A673 (cell line): ENCODE measurements at places on chromosomes 16 and 17. TPM values are rescaled to one million over a fixed set of nuclear protein-coding genes. Genes with fewer than 3 reads are reported as not detected.

DNA sequence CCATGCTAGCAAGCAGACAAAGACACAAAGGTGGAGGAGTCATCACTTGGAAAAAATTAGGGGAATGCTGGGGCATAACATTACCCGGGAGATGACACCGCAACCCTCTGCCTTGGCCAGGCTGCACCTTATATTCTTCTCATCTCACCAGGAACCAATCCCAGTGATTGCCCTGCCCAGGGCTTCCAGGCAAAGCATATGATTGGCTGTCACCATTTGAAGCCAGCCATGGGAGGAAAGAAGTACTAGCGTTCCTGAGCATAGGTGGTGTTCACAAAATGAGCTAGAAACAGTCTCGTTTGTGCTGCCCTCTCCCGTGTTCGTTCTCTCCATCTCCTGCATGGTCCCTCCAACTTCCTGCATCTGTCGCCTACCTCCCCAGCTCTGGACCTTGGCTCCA is 29.6 kb downstream of the TEKT5 start:
- no peak for DNase-seq
- no peak overlapping the region for H3K4me3 ChIP-seq
- no peaks in the 10 kb centered on the region for H3K36me3 ChIP-seq
- no peaks in the 10 kb centered on the region for H3K4me1 ChIP-seq

GRCh38 chr17:48148029-48148770 is 40.6 kb downstream of the SNX11 start:
- no peak overlapping the region for H3K27ac ChIP-seq
- H3K4me3 ChIP-seq: no peak overlapping the region
- H3K36me3 ChIP-seq: no peaks in the 10 kb centered on the region
- H3K27me3 ChIP-seq: no peaks in the 10 kb centered on the region

GRCh38 chr17:79864147-79864546 is 24.9 kb upstream of the CBX4 start:
- no peak for DNase-seq
- H3K4me3 ChIP-seq: no peak overlapping the region
- H3K4me1 ChIP-seq: no peaks in the 10 kb centered on the region

DNA sequence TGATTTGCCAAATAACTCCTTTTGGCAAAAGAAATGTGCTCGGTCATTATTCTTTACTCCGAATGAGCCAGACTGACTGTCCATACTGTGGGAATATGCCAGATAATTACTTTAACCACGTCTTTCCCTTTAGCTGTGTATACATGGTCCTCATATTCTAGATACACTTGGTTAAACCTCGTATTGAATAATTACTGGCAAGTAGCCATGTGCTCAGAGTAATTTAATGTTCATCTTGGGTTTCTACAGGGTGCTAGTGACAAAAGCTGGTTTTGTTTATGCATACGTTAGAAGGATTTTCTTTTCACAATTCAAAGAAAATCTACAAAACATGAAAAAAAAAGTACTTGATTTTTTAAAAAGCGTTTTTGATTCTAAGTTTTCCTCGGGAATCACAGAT is 540.3 kb downstream of the KCNJ2 start:
- H3K27me3 ChIP-seq: no peaks in the 10 kb centered on the region
- H3K4me1 ChIP-seq: no peaks in the 10 kb centered on the region
- no peak overlapping the region for H3K27ac ChIP-seq
- H3K4me3 ChIP-seq: no peak overlapping the region
- DNase-seq: no peak
- H3K36me3 ChIP-seq: no peaks in the 10 kb centered on the region

DNA sequence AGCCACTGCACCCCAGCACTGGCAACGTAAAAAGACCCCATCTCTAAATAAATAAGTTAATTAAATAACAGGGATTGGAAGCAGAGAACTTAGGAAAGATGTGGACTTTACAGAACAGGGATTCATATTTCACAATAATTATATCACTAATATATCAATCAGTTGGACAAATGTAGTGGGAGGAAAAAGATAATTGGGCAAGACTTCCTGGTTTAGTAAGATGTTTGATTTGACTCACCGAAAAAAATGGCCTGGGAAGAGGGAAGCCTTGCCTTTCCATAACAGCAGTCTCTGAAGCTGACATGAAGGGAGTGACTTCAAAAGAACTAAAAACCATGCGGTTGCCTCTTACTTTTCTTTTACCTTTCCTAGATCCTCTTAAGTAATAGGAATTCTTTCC is 15.2 kb upstream of the C17orf78 start:
- no peaks in the 10 kb centered on the region for H3K36me3 ChIP-seq
- no peak for DNase-seq
- no peak overlapping the region for H3K27ac ChIP-seq
- H3K27me3 ChIP-seq: no peaks in the 10 kb centered on the region

- no peak for DNase-seq
- H3K4me3 ChIP-seq: no peak overlapping the region
- peaks cover 5% of the 10 kb centered on the region for H3K4me1 ChIP-seq
- H3K27ac ChIP-seq: no peak overlapping the region
- H3K36me3 ChIP-seq: no peaks in the 10 kb centered on the region
- H3K27me3 ChIP-seq: no peaks in the 10 kb centered on the region
Observed at GRCh38 chr16:66251476-66252160, 114.9 kb upstream of the CDH5 start.

DNA sequence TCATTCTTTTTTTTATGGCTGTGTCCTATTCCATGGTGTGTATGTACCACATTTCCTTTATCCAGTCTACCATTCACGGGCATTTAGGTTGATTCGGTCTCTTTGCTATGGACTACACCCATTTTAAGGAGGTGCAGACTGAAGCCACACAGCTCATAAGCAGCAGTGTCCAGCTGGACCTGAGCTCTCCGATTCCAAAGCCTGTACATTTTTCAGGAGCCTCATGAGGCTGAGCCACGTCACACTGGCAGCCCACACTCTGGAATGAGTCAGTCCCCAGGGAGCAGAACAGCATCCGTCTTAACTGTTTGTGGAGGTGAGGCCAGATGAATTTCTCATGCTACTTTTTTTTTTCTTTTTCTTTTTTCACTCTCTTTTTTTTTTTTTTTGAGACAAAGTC is 116.1 kb downstream of the C16orf95 start:
- H3K4me3 ChIP-seq: no peak overlapping the region
- H3K27ac ChIP-seq: no peak overlapping the region
- peak; percentile 83 for DNase-seq

DNA sequence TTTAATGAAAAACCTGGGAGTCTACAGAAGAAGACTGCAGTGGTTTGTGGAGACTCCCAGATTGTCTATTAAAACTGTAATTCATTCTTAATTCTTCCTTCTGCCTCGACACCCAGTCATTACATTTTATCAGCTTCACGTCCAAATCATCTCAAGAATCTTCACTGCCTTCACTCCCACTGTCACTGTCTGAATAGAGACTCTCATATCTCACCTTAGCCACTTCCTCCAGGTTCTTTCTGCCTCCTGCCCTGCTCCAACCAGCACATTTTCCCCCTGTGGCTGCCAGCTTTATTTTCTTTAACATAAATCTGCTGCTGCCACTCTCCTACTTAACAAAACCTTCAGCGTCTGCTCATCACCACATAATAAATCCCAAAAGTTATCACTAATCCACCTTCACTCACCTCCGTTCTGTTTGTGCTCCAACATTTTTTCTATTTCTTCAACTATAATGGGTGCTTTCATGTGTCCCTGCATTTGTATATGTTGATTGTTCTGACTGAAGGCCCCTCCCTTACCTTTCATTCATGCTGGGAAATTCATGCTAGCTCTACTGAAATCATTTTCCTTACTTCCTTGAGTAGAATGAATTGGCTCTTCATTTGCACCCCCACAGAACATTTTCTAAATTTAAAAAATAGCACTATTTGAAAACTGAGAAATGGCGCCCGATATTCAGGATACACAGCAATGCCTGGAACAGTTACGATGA is 38.9 kb downstream of the KCNJ2 start:
- no peaks in the 10 kb centered on the region for H3K4me1 ChIP-seq

DNA sequence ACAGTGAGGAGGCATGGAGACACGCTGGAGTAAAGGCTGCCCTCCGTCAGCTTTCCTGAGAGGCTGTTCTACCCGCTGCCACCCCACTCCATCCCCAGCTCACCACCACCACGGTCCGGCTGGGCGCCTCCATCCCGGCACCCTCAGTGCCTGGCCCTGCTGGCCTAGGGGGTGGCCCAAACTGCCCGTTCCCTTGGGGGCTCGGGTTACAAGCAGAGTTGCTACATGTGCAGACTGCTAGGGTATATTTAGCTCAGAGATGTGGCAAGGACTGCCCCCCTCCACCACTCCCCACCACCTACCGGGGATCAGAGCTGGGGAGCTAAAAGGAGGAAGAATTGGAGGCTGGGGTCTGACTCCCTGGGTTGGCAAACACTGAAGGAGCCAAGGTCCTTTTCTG is 4.1 kb downstream of the CACNB1 start:
- no peak overlapping the region for H3K27ac ChIP-seq
- no peak overlapping the region for H3K4me3 ChIP-seq
- H3K36me3 ChIP-seq: peaks cover 3% of the 10 kb centered on the region
- H3K27me3 ChIP-seq: no peaks in the 10 kb centered on the region
- DNase-seq: no peak
- H3K4me1 ChIP-seq: peaks cover 21% of the 10 kb centered on the region

GRCh38 chr17:44911133-44912001 is 3.9 kb downstream of the GFAP start:
- no peaks in the 10 kb centered on the region for H3K4me1 ChIP-seq
- no peaks in the 10 kb centered on the region for H3K36me3 ChIP-seq
- no peak overlapping the region for H3K4me3 ChIP-seq
- no peaks in the 10 kb centered on the region for H3K27me3 ChIP-seq

DNA sequence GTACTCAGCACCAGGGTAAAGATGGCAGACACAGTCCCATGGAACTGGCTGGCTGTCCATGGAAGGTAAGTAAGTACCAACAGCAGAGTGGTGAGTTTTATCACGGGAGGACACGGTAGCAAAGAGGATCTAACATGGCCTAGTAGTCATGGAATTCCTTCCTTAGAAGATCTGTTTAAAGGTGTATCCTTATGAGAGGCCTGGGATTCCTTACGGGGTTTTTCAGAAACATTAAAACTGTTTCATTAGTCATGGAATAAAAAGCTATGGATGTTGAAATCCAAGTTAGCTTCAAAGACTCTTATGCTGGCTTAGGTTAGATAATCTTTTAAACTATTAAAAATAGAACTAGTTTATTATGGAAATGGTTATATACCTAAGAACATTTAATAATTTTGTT is 7.4 kb downstream of the FTO start:
- H3K4me3 ChIP-seq: no peak overlapping the region
- no peak for DNase-seq
- H3K4me1 ChIP-seq: peaks cover 27% of the 10 kb centered on the region
- no peak overlapping the region for H3K27ac ChIP-seq

The TP53TG3B gene
- total RNA-seq: not detected in 2 replicates

The GRIN2A gene
- 0.81 and 1.2 TPM in 2 replicates for total RNA-seq

The CTRL gene
- 2.9 and 3.2 TPM in 2 replicates for total RNA-seq
